Heart left ventricle (tissue), 16 donors: ENCODE measurements at places on chromosomes 6 and 20. TPM values are rescaled to one million over a fixed set of nuclear protein-coding genes. Genes with fewer than 3 reads are reported as not detected.

DNA sequence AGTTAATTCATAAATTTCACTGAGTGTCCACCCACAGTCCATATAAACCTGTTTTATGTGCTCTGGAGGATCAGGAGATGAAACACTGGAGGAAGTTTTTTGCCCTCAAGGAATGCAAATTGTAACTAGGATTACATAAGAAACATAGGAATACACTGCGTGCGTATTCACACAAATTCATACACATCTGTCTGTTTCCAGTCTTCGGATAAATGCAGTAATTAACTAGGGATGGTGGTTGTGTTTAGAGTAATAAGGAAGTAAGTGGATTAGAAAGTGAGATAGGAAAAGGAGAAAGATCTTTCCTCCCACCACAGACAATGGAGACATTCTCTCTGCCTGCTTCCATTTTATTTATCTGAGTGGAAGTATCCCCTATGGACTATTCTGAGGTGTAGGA is 35.7 kb upstream of the POPDC3 start:
- no peak for DNase-seq

DNA sequence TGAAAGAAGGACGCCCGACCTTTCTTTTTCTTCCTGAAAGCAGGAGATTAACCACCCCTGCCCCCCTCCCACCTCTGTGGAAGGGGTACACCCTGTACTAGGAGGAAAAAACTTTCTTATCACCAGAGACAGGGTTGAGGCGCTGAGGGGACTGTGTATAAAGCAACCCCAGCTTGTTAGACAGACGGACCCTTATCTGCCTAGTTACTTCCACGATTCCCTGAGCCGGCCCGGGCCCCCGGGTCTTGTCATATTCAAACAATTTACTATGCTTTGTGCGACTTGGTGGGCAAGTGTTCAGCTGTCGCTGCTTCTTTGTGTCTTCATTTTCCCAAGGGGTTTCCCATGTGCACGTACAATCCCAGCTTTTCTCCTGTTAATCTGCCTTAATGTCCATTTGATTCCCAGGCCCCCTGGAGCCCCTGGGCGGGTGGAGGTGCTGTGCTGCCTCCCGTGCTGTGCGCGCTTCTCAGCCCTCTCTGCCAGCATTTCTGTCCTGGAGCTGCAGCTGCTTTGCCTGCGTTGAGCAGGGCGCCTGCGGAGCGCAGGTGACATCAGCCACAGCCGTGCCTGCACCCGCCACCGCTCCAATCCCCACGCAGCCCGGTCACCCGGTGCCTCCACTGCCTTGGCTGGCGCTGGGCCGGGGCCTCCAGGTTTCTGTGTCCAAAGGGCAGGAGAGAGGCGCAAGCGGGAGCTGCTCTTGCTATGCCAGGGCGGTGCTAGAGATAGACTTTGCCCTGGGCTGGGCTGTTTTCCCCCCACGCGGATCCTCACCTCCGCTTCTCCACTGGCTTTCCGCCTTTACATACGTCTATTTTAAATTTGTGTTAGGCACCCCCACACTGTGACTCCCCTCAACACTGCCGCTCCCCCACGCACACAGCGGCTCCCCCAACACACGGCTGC is 96.2 kb downstream of the TTLL2 start:
- no peak for DNase-seq

DNA sequence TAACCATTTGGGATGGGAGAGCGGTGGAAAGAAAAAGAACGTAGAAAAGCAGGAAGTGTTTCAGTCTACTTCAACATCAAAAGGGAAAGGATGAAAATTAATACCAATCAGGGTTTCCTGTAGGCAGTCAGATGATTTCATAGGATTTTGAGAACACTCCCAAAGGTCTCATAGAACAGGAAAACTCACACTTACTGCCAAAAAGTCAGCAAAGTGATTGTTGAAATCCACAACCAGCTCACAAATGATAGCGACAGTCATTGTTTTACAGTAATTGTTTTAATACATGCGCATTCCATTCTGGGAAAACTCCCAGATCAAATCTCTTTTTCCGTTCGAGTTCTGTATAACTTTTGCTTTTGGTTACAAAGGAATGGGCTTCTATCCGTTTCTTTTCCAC is 5.3 kb upstream of the CNKSR3 start:
- DNase-seq: no peak

Gene MYH7B
- 144 TPM for total RNA-seq

DNA sequence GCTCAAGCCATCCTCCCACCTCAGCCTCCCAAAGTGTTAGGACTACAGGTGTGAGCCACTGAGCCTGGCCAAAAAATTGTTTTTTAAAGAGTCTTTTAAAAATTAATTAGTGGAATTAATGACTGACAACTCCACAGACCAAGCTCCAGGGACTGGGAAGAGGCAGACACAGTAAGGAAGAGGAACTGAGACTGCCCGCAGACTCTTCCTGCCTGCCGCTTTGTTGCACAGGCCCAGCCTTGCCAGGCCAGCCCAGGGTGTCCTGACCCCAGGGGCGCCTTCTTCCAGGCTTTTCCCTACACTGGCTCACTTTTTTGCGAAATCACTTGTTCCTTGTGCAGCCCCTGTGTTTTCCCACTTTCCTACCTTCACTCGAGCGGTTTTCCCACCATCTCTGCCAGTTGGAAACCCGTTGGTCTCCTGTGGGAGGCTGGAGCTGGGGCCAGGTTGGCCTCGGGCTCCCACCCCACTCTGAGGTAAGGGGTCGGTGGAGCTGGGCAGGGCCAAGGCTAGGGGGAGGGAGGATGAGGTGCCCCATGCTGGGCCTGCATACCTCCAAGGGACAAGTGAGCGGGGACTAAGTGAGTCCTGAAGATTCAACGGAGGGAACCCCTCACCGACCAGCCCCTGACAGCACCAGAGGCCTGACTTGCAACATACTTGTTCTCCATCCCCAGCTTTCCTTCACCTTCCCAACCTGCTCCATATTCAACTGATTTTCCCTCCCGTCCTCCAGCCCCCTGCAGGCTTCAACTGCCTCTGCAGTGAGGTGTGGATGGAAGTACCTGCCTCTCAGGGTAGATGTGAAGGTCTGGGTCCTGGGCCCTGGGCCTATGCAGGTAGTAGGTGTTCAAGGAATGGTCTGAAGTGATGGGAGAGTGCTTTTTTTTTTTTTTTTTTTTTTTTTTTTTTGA is 23.5 kb upstream of the SMIM29 start:
- DNase-seq: peak; percentile 23

Gene UBE2C
- 1.7 TPM for total RNA-seq

Gene ZNF311
- 0.07 TPM for total RNA-seq

DNA sequence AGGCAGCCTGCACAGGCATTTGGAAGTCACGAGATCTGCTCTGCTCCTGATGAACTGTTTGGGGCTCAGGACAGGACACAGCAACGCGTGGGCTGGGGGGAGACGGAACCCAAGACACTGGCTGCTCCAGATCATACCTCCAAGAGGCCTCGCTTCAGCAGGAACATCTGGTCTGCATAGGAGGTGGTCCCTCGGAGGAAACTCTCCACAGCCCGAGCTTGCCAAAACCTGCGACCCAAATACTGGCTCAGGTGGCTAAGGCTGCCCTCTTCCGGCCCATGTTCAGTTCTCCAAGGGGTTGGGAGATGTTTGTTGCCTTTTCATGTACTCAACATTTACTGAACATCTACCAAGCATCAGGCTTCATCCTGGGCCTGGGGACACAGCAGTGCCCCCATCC is 51.7 kb downstream of the MYH7B start:
- DNase-seq: no peak

DNA sequence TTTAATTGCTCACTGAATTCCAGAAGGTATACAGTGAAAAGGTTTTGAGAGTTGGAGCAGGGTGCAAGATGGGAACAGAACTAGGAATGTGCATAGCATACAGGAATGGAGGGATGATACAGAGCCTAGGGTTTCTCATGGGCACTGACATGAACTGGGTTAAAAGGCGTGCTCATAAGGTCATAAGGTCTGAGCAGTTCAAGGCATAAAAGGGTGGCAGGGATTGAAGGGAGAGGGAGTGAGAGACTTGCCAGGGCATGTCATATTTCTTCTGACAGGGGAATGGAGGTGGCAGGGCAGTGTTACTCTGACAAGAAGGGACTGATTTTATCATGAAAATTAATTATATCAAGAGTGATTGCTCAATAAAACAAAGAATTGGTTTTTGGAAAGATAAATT is 4.7 kb downstream of the MLIP start:
- no peak for DNase-seq

GRCh38 chr6:90493332-90493731 is 93.5 kb downstream of the MAP3K7 start:
- no peak for DNase-seq

Gene ASIP
- total RNA-seq: 14.1 TPM

DNA sequence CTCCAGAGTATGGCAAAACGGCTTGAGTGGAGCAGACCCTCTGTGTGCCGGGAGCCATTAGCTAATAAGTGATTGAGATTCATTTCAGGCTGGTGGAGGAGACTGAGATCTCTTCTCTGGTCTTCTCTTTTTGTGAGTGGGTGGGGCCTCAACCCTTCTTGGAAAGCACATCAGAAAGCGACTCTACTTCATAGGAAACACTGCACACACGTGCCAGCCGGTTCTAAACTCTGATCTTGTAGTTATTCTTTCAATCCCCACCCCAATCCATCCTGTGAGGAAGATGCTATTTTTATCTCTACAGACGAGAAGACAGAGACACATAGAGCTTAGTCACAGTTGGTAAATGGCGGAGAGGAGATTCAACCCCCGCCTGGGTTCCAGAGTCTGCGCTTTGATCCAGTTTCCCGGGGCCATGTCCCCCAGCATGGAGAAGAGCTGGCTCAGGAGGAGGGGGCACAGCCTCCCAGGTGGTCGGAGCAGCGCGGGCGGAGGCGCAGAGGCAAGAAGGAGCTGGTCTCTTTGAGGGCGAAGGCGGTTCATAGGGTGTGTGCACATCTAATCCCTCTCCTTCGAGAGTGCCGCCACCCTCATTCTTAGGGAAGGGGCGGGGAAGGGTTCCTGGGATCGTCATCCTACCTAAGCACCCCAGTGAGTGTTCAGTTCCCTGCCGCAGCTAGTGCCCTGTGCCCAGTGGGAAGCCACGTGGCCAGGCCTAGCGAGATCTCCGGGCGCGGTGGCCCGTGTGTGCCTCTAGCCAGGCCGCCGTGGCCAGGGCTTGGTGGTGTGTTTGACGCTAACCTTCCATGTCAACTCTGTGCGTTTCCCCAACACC is 49.0 kb upstream of the TAGAP start:
- DNase-seq: no peak

GRCh38 chr6:37490536-37491170 is 9.0 kb downstream of the CCDC167 start:
- DNase-seq: no peak

GRCh38 chr6:84583784-84584183 is 180.6 kb downstream of the TBX18 start:
- no peak for DNase-seq

DNA sequence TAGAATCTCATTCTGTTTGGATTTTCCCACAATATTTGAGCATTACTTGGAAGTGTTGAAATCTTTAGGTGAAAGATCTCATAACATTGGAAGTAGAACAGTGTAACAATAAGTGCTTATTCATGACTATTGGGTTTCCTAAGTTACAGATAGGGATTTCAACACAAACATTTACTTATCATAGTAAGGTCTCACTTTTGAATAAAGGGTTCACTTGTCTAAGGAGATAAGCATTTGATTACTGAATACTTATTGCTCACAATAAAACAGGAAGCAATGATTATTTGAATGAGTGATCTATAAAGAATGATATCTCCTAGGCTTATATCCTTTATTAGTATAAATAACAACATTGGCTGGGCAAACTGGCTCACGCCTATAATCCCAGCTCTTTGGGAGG is 14.8 kb downstream of the DDX43 start:
- no peak for DNase-seq

DNA sequence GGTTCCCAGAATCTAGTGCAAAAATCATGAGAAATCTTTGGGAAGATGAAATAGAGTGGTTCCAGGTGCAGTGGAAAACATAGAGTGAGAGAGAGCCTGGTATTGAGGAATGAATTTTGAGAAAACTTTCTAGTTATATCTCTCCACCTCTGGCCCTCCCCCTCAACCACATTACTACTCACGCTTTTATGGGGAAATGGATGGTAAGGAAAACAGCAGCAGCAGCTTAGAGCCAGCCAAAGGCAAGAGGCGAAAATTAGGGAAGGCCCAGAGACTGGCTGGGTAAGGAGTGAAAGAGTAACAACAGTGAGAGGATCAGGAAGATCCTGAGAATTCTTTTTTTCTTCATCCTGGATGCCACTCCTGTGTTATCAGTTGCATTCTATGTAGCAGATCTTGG is 187.9 kb upstream of the ECI2 start:
- no peak for DNase-seq

- DNase-seq: no peak
These were observed 347.8 kb upstream of the CNR1 start for GRCh38 chr6:88513920-88514319.

Gene KHDC1L
- total RNA-seq: not detected

Gene YIPF3
- 75.3 TPM for total RNA-seq

DNA sequence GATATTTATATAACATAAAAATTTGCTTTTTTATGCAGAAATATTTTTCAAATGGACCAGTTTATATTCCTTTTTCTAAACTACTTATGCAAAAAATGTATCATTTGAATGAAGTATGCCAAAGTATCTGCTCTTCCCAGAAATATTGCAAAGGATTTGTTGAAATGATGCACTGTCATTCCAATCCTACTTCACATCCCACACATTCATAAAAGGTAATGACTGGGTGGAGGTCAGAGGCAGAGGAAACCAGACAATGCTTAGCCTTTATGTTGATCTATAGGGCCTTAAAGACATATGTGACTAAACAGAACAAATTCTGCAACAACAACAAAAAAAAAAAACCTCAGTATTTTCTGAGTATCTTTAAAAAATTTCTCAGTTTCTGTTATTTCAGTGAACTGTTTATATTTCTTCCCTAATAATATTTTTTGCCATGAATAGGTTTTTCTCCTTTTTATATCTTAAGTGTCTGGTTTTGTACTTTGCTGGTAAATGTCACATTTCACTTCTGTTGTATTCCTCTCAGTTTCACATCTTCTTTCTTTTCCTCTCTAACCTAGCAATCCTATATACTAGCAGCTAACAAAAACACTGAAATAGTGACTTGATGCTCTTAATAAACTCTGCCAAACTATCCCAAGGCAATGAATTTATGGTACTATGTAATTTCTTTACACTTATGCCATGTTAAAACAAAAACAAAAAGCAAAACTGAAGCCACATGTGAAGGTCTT is 374.1 kb downstream of the BCKDHB start:
- no peak for DNase-seq

Gene GNAS-AS1
- total RNA-seq: not detected

- DNase-seq: peak; percentile 63
These were observed 2.2 kb downstream of the AHCY start for GRCh38 chr20:34300809-34301586.

Gene PSMB1
- 124 TPM for total RNA-seq
